Spinal cord (tissue), 10 donors: ENCODE measurements at places on chromosomes 16 and 17.

DNA sequence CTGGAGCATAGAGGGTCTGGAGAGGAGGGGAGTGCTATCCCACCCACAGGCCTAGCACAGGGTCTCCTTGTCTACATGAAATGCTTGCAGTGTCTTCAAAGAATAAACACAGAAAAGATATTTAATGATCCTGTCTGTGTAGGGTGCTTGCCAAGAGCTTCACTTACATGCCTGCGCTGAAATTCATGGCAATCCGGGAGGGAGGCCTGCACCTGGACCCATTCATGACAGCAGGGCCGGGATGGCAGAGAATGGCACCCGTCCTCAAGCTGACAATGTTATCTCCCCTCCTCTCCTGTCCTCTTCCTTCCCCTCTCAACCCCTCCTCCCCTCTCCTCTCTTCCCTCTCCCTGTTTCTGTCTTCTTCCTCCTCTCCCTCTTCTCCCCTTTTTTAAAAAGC, 2.1 kb downstream of the ADGRG3 start:
- DNase-seq, result no peak

DNA sequence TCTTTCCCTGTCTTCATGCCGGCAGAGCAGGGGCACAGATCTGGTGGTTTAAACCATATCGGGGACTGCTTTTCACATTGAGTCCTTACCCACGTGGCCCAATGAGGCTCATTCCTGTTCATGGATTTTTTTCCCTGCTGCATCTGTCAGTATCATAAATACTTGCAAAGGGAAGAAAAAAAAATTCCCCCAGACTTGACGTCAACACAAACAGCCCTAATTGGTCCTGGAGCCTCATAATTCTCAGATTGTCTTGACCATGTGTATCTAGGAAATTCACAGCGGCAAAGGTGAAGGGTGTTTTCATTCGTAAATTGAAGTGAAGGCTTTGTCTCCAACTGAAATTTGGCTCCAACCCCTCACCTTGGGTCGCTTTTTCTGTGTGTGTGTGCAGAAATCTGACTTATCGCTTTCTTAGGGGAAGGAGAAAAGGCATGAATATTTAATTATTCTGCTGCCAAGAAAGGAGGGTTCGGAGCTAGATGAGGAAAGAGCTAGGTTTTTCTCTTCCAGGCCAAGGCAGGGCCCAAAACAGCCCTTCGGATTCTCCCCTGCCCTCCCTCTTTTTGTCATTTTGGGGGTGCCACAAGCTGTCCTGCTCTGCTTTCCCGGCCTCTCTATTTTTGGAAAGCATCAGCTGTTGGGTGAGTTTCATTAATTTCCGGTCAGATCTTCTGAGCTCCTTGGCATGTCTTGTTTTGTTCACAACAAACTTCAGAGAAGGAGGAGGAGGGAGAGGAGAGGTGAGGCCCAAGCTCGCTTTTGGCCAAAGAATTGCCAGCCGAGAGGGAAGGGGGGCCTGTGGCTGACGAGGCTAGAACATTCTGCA, 17.8 kb upstream of the CIBAR2 start:
- peak; percentile 47 for DNase-seq

DNA sequence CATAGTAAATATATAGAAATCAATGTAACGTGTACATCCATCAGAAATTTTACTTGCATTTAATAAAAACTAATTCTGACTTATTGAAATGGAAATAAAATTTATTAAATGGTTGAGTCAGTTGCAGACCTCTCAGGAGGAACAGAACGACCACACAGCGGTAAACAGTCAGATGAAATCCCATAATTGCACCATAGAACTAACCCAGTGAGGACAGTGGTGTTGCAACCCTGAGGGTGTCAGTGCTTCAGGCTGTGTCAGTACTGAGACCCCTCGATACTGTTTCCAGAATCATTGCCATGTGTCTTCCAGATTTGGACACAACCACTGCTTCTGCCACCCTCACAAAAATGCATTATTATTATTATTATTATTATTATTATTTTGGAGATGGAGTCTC, 29.0 kb upstream of the SSTR2 start:
- DNase-seq, result no peak

DNA sequence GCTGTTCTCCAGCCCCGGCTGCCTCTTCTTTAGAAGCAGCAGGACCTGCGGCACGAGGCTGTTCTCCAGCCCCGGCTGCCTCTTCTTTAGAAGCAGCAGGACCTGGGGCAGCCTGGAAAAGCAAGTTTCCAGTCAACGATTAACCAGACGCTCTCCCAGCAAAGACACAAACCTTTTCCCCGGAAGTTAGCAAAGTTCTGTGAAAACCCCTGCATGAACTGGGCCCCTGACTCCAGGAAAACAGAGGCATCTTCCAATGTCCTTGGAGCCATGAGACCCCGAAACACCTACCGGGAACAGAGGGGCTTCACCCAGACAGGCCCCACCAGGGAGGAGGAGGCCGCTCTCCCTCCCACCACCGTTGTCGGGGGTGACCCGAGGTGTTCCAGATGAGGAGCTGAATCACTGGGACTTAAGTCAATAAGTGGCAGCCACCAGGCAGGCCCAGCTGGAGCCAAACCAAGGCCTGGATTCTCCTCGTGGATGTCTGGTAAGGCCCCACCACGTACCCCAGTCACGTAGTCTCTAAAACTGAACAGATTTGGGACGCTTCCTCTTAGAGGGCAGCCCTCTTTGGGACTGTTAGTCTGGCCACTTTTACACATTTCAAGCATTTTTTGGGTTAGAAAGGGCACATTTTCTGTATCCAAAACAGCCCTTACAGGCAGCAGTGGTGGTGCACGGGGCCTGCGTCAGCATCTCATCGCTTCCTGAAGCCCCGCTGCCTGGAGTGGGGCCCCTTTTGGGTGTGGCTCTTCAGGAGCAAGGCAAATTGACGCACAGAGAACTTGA, at the start of gene RPH3AL:
Gene RPH3AL, minus strand, starts transcription at position 387 of the 792 bp plus-strand sequence. CDS start 25,264 bp downstream, outside the sequence.
- peak; percentile 44 for DNase-seq

- no peak for DNase-seq
These were observed 86.8 kb downstream of the RPTOR start for GRCh38 chr17:80631142-80632045.

DNA sequence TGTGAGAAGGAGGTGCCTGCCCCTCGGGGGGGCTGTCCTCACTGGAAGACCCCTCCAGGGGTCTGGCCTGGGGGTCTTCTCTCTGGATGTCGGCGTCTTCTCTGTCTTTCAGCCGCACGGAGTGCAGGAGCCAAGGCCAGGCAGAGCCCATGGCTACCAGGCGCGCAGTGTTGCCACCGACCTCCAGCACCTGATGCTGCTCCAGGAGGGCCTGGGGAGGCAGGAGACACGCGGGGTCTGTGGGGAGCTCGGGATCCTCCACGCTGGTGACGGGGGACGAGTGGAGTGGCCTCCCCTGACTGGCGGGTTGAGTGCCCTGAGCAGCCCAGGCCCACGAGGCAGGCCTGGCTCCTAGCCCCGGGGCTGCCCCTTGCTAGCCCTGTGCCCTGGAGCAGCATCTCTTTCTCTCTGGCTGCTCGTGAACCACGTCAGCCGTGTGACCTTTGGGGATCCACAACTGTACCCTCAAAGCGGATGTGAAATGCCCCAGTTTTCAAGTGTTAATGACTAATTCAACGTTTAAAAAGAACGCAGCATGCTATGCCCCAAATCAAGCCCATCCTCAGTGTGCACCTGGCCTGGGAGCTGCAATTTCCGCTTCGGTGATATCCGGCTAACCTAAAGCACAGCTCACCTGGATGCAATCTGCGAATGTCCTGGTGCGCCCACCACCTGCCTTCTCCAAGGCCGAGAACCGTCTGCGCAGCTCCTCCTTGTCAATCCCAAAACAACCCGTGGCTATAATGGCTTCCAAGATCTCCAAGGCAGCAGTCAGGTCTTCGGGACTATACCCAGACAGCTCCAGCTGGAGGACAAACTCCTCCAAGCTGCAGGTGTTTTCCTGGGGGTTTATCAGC, 62.9 kb downstream of the IL21R start:
- DNase-seq, result no peak

DNA sequence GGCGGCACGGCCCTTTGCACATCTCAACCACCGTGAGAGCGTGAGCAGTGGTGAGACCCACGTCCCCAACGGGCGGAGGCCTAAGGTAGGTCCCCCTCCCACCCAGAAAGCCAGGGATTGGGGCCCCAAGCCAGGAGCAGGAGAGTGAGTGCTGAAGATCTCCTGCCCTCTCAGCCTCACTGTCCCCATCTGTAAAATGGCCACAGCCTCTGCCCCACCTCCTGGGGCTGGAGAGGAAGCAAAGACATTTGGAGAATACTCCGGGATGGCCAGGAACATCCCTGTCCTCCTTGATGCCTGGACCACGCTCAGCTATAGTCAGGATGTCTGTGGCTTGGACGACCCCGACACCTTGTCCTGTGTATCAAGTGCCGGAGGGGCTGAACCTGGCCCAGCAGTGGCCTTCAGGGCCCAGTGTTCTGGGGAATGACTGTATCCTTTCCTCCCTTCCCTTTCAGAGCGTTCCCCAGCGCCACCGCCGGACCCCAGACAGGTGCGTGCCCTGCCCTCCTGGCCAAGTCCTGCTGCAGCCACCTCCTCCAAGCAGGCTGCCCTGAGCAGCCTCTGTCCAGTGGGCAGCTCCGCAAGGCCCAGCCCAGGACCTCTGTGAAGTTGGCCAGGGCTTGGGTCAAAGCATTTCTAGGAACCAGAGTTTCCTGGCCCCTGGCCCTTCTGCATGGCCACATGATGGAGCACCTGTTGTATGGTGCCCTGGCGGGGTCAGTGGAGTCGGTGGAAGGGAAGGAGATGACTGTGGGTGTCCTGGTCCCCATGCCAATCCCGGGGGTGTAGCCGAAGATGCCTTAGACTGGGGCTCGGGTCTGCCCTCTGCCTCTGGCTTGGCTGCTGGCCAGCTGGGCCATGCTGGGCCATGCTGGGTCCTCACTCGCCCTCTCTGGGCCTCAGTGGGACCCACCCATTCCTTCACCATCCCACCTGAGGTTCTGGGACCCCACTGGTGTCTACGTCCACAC, 38.4 kb downstream of the ADCY7 start:
- no peak for DNase-seq

DNA sequence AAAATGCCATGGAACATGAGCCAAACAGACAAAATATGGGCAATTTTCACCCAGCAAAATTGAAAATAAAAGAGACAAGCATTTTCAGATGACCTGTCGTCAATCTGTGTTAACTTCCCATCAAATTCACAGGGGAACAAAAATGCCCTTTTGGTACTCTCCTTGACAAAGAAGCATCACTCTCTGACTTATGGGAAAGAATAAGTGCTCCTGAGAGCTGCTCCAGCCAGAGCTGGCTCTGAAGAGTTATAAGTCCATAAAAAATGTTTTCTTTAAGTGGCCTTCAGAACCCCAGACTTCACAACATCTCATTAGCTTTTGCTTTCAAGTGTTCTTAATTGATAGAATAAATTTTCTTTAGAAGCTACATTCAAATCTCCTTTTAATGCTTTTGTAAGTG, 721.4 kb upstream of the GOT2 start:
- peak; percentile 31 for DNase-seq

- DNase-seq, result no peak
These were observed 1480.2 kb upstream of the GOT2 start for GRCh38 chr16:60214311-60214710.

GRCh38 chr17:50972577-50972976, 106.4 kb upstream of the TOB1 start:
- no peak for DNase-seq

GRCh38 chr16:80319181-80319580, 221.6 kb upstream of the DYNLRB2 start:
- no peak for DNase-seq

- no peak for DNase-seq
These were observed 18.0 kb downstream of the FAM234A start for GRCh38 chr16:252366-253337.

- DNase-seq, result peak; percentile 90
These were observed 13.7 kb upstream of the CNGB1 start for GRCh38 chr16:57984443-57985203.

- DNase-seq, result no peak
These were observed 36.2 kb upstream of the MAP3K14 start for GRCh38 chr17:45353043-45353442.

GRCh38 chr17:48427598-48427997, 2.4 kb downstream of the SKAP1 start:
- DNase-seq, result no peak

GRCh38 chr16:75750528-75750927, 24.2 kb upstream of the CPHXL start:
- DNase-seq, result no peak

GRCh38 chr17:80832266-80832676, 159.4 kb upstream of the CHMP6 start:
- DNase-seq, result no peak

GRCh38 chr16:19382084-19382801, 35.4 kb upstream of the TMC5 start:
- no peak for DNase-seq

DNA sequence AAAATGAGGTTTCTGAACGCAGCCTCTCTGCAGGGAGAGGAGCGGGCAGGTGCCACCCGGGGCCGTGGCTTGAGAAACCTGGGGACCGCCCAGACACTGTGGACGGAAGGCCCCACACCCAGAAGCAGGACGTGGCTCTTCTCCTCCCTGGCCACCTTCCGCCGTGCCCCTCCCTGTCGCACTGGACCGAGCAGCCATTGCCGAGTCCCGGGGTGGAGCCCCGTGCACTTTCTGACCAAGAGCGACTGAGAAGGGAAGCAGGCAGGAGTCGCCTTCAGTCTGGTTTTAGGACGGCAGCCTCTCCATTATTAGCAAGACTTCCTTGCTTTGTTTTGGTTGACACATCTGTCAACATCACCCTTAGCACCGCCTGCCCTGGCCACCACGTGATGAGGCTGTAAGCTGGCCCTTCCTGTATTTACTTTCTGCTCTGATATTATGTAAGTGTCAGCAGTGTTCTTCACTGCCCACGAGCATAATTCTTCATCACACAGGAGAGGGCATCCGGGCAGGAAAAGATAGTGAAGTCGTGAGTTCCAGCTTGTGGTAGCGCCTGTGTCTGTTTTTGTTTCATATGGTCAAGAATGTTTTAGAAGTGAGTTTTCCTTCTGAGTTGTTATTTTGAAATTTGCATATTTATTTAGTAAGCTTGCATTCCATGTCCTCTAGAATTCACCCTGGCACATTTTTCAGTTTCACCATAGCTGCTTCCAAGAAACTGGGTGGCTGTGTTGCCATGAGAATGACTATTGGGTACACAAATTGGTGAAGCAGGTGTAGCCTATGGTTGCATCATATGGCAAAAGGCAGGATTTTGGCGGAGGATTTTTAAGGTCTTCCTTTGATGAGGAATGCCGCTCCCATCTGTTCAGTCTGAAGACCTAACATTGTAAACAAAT, 1.0 kb downstream of the HERPUD1 start:
- DNase-seq, result peak; percentile 36
